Vagina (tissue), 2 donors: ENCODE measurements at places on chromosomes 16 and 17.

GRCh38 chr17:5234645-5235576, at the start of gene SCIMP:
Gene SCIMP (minus strand): TSS chr17:5234860. CDS start chr17:5234755, 105 bp downstream.
- DNase-seq, result no peak

DNA sequence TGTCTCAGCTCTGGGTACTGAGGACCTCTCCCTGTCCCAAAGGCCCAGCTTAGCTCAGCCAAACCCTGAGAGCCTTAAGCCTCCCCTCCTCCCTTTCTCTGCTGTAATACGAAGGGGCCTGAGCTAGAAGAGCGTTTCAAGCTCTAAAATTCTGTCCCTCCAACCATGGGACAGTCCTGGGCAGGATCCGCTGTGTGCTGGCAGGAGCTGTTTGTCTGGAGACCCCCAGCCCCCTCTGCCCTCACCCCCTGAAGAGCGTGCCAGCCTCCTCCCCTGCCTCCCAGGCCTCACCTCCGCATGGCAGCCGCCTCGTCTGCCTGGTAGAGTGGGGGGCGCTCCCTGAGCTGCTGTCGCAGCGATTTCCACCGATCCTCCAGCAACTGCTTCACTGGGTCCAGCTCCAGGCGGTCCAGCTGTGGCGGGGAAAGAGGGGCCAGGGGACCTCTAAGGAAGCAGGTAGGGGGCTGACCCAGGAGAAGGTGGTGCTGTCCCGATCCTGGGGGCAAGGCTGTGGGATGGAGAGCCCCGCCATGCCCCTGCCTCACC, 14.7 kb downstream of the UBALD2 start:
- no peak for DNase-seq

GRCh38 chr17:39812466-39812865, 51.6 kb downstream of the IKZF3 start:
- no peak for DNase-seq

DNA sequence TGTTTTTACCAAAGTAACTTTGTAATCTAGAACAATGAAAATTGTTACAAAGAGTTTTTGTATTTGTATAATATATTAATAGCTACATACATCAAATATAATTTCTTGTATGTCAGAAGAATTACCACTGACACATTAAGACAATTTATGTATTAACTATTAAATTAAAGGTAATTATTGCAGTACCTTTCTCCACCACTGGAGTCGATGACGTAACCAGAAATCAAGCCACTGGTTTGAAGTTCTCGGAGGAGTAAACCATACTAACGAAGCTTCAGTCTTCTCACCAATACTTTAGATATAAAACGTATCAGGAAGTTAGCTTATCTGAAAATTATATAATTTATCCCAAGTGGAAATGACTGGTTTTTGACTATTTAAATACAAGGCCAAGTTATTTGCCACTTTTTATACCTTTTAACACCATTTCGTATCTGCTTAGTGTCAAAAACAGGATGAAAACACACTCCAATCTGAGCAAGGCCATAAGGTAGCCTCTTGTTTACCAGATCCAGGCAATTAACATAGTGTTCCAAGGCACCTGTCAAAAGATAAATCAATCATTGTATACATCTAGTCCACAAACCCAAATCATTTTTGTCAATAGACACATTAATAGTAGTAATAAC, 4.3 kb downstream of the POLG2 start:
- no peak for DNase-seq

- DNase-seq, result no peak
Measured at GRCh38 chr16:88973415-88974050, 3.5 kb downstream of the CBFA2T3 start.

- no peak for DNase-seq
Measured at GRCh38 chr17:29674281-29674680, 51.6 kb upstream of the CORO6 start.

GRCh38 chr16:87173294-87173893, 143.8 kb downstream of the C16orf95 start:
- DNase-seq, result no peak

DNA sequence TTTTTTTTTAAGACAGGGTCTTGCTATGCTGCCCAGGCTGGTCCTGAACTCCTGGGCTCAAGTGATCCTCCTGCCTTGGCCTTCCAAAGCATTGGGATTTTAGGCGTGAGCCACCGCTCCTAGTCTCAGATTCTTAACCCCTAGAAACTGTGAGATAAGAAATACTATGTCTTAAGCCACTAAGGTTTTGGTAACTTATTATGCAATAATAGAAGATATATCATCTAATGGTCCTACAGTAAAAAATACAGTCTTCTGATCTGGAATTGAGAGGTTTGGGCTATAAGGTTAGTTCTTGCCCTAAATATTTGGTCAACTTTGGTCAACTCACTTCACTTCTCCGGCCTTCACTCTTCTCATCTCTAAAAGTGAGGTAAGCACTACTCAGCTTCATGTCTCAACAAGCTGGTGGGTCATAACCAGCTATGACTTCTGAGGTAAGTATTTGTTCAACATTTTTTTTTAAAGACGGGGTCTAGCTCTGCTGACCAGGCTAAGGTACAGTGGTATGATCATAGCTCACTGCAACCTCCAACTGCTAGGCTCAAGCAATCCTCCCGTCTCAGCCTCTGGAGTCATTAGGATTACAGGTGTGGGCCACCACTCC, 14.7 kb downstream of the RAD51D start:
- no peak for DNase-seq

GRCh38 chr16:35195864-35196216, 1736.4 kb downstream of the TP53TG3F start:
- no peak for DNase-seq

GRCh38 chr17:20565711-20566110, 13.8 kb upstream of the CDRT15L2 start:
- DNase-seq, result no peak
